ENCODE measurements at places on chromosomes 5 and 9.

- no peak for DNase-seq
Measured at GRCh38 chr5:107248066-107248695, 422.6 kb downstream of the EFNA5 start.

- no peak for DNase-seq
Measured at GRCh38 chr9:19516348-19516747, 107.5 kb downstream of the ACER2 start.

- DNase-seq: no peak
Measured at GRCh38 chr5:32304622-32305021, 8.1 kb downstream of the MTMR12 start.

DNA sequence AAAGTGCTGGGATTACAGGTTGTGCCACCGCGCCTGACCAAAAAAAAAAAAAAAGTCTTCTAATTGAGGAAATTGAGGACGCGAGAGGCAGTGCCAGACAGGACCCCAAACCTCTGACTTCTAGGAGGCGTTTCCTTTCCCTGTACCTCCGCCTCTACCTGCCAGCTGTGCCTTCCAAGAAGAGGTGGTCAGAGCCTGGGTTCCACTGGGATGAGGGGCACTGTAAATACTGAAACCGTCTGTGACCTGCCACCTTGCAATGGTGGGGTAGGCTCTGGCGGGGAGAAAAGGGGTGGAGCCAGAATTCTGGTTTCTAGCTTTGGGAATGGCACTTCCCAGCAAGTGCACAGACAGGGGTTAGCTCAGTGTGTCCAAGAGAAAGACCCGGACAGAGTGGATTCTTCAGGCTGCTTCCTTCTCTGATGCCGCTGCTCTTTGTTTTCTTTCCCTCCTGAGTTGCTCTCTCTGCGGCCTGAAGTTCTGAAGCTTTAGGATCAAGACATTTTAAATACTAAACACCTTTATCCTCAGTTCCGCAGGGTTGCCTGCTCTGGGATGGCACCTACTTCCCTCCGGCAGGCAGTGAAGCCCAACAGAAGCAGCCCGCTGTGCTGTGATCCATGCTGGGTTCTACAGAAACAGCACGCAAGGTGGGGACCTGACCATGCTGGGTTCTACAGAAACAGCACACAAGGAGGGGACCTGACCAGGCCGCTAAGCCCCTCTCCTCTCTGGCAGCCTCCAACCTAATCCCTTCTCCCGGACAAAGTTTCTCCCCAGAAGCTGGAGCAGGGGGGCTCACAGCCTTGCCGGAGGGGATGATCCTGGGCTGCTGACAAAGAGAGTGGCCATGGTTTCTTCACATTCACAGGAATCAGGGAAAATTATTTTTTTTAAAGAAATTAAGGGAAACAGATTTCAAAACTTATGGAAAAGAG lies 65.2 kb downstream of the OTULIN start:
- no peak for DNase-seq

- no peak for DNase-seq
Measured at GRCh38 chr5:121915765-121916164, 46.0 kb upstream of the SRFBP1 start.

DNA sequence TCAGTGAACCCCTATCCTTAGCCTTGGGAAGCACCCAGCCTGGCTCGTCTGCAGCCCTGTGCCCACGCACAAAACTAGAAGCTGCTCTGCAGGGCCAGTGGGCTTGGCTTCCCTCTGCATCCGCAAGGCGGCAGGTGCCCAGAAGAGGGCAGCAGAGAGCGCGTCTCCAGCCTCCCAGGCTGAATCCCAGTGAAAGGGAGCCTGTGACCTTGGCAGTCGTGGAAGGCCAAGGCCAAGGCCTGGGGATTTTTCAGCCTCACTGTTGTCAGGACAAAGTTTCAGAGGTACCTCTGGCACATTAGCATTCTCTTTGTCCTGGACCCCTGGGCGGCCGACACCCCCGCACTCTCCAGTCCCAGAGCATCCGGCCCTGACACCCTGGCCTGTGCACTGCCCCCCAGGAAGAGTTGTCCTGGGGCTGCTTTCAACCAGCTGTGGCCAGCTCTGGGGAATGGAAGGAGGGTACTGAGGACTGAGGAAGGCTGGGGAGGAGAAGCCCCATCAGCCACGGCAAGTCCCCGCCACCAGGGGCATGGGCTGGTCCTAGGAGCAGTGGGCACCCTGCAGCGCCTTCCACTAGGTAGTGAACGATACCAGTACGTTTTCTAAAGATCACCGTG lies 63.6 kb upstream of the IL17B start:
- DNase-seq: peak; percentile 38

GRCh38 chr5:161481922-161482321 lies 64.6 kb downstream of the GABRB2 start:
- DNase-seq: no peak

DNA sequence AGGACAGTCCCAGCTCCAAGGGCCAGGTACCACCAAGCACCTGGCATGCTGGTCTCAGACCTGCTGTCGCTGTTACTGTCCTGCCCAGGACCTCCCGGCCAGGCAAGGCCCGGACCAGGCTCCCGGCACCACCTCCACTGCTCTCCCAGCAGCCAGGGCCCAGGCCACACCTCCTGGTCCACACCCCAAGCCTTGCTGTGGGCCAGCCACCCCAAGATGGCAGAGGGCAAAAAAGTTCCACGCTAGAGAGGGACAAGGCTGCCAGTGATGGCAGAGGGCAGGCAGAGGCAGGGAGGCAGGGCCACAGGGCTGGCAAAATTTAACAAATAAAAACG lies 1.1 kb downstream of the DNLZ start:
- no peak for DNase-seq

DNA sequence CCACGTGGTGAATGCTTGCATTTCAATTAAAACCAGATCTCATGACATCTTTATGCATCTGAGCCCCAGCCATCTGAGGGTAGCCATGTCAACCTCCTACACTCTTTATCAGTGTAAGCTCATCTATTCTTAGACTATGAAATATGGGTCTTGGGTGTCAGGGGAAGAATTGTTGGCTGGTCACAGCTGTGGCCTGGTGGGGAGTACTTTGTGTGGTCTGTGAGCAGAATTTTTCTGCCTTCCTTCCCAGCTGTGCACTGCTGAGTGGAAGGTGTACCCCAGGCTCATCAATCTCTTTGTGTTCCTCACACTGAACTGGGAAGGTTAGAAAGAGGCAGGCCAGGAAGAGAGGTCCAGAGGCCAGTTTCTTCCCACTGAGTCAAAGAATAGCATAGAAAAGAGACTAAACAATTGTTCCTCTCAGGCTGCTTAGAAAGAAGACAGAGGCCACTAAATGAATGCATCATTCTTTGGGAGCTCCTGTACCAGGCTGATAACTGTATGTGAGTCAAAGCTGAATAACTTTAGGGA lies 202.7 kb upstream of the RGMB start:
- DNase-seq: no peak

GRCh38 chr5:78008356-78008967 lies 232.3 kb upstream of the TBCA start:
- DNase-seq: no peak

DNA sequence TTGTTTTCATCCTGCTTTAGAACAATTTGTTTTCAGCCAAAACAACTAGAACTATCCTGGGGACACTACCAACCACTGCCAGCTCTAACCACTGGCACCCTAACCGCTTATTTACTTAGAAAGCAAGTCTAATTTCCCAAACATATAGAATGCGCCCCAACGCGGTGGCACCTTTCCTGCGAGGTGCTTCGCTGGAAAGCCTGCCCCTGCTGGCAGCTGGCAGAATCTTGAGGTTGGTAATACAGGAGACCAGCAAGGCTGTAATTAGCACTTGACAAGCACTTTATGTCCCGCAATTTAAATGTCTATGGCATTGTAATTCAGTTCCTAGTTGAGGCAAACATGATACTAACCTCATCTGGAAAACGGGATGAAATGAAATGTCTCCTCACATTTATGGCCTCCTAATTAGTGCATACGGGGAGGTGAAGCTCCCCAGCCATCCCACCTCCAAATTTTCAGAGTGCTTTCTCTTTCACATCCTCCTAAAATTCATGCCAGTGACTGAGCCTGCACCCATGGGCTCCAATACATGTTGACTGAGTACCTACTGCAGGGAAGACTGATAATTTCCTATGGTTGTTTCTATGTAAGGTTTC lies 30.4 kb downstream of the GABBR2 start:
- DNase-seq: no peak

DNA sequence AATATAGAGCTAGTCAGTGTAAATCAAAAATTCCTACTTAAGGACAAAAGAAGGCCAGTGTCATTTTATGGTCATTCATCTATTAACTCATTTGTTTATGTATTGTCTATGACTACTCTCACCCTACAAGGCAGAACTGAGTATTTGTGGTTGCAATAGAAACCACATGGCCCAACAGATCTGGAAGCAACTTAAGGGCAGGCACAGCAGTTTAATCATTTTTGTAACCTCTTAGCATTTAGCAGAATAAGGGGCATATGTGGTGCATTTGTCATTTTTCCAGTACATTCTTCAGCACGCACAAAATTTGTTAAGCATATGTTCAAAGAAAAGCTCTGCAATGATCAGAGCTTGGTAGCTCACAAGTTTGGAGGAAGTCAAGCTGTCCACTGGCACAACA lies 1.1 kb downstream of the FKBP15 start:
- DNase-seq: no peak

DNA sequence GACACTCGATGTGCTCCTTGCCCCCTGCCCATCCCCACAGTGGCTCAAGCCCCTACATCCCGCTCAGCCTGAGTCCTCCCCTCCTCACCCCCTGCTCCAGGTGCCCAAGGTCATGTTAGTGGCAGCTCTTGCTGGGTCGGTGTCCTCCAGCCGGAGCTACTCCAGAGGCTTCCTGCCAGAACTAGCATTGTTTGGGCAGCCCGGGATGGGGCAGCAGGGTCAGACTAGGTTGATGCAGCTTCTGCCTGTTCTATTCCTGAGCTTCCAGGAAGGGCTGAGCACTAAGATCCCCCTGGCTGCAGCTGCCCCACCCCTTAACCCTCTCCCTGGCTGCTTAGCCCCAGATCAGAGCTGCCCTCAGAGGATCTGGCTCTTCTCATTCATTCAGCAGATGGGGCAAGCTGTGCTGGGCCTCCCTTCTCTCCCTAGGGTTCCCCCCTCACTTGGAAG lies 671 bp downstream of the RGS14 start:
- no peak for DNase-seq

DNA sequence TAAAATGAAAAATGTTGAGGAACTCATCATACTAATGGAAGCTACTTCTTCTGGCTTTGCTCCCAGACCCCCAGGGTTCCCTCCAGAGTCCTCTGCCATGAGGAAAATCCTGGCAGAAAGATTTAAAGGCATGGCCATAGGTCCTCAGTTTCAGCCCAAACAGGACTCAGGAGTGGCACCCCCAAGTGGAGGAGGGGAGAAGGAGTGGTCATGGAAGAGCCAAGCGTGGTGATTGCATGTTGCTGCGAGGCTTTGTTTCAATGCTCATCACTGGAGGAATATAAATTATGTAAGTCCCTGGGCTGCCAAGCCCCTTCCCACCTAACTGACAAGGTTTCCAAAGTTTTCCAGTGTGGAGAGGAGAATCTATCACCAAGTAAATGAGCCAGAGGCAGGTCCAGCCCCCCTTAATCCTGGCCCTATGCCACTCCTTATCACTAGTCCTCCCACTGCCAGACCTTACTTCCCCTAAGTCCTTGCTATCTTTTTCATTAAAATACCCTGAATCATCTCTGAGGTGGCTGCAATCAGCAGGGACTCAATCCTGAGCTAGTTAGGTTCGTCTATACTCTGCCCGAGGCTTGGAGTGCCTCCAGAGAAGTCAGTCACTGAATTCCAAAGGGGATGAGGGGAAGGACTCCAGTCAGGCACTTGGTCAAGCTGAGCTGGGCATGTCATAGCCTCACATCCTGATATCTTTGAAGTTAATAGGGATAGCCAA lies 70.7 kb upstream of the TAF1L start:
- no peak for DNase-seq

- no peak for DNase-seq
Measured at GRCh38 chr5:54844905-54845566, 140.4 kb downstream of the ESM1 start.

DNA sequence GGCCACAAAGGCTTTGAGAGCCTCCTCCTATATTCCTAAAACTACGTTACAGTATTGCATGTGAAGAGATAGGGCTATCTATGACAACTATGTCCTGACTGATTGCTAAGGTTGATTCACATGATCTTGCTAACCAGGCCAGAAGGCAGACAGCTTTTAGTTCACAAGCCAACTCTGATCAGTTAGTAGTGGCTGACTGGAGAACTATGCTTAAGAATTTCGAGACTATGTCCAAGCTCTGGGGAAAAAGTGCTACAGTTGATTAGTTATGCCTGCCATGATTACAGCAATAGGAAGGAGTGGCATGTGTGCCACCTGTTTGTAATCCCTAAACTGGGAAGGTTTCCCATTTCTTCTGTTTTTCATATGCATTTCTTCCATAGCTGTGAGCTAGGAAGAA lies 223.4 kb downstream of the DOCK8 start:
- no peak for DNase-seq

DNA sequence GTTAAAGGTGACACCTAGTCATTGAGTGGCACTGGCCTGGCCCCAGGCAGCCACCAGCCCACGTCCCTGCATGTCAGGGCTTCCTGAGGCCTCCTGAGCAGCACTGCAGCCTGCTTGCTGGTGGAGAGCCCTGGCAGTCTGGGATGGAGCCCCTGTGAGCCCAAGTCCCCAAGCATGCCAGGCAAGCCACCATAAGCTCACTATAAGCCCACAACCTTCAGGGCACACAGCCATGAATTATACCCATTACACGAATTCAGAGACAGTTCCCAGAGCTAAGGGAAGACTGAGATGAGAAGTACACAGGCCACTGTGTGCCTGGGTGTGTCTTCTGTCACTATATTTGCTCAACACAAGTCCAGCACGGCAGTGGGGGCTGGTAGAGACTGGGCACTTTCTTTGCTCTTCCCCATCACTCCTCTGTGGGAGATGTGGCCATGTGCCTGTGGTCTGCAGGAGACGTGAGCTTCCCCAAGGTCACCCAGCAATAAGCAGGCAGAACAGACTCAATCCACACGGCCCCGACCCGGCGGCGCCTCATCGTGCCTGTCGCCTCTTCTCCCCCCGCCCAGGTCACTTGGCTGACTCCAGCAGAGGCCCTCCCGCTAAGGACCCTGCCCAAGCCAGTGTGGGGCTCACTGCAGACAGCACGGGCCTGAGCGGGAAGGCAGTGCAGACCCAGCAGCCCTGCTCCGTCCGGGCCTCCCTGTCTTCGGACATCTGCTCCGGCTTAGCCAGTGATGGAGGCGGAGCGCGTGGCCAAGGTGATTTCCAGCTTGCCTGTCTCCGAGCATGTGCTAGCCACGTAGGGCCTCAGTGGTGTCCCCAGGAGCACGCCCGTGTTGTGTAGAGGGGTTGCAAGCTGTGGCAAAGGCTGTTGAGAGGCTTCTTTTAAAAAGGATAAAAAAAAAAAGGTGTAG lies 114.8 kb downstream of the WNK2 start:
- no peak for DNase-seq

GRCh38 chr9:106860721-106861639 lies 2.0 kb upstream of the ZNF462 start:
- no peak for DNase-seq

DNA sequence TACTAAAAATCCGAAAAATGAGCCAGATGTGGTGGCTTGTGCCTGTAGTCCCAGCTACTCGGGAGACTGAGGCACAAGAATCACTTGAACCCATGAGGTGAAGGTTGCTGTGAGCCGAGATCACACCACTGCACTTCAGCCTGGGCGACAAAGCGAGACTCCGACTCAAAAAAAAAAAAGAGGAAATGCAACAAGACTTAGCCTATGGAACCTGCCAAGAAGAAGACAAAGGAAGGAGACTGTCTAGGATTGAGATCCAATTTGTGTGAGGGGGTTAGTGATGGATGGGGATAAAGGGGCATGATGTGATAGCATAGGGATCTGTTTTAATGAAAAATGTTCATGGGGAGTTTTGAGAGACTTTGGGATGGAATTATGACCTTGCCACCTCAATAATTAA lies 72.9 kb downstream of the RAB24 start:
- no peak for DNase-seq
